ENCODE measurements at places on chromosomes 1 and 21.

GRCh38 chr1:175364424-175365076, 172.0 kb upstream of the KIAA0040 start:
- DNase-seq = no peak

DNA sequence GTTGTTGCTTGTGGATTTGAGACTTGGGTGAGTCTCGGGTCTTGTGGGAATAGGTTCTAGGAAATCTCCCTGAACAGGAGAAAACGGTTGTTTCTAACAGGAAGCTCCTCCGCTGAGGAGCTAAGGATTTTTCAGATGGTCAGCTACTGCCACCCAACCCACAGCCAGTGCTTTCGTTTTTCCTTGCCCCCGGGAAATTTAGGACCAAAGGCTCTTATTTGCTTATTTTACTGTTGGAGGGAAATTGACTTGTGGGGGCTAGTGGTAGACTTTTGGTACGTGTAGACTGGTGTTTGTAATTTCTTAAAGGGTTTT, 792 bp downstream of the SNX7 start:
- no peak for DNase-seq

DNA sequence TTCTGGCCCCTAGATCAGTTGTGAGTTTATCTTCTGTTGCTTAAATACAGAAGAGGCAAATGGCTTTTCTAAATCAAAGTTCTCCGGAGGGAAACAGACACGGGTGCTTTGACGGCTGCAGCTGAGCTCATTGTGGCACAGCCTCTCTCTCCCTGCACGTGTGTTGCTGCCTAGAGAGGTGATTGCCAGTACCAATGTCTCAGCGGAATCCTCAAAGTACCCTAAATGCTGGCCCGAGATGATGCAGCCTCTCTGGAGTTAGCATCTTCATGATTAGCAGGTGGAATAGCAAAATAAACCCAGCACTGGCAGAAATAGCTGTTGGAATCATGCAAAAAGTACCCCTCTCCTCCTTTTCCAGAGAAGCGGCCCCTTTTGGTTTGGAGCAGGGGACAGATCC, 192.2 kb downstream of the PRDM2 start:
- DNase-seq = no peak

- DNase-seq = no peak
These were observed 89.2 kb downstream of the TTLL7 start for GRCh38 chr1:83909687-83910086.

DNA sequence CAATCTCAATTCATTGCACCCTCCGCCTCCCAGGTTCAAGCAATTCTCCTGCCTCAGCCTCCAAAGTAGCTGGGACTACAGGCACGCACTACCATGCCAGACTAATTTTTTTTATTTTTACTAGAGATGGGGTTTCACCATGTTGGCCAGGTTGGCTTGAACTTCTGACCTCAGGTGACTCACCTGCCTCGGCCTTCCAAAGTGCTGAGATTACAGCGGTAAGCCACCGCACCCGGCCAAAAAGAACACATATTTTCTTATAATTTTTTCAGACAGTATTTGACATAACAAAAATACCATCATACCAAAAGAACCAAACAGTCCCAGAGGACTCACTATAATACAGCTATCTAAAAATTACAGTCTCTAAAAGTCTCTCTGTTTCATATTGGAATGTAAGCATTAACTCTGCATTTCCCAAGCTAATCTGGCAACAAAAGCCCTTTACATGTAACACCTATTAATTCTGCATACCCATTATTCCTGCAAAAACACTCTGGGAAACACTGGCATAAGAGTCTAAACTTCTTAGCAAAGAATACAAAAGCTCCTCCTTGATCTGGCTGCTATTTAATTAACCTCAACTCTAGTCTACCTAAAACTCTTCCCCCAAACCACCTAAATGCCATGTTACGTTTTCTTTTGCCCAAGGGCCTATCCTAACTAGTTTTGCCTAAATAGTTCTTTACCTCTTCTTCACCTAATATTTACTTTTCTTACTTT, 26.9 kb downstream of the WDR26 start:
- DNase-seq = peak; percentile 8
